ENCODE measurements at places on chromosomes 12 and 14.

DNA sequence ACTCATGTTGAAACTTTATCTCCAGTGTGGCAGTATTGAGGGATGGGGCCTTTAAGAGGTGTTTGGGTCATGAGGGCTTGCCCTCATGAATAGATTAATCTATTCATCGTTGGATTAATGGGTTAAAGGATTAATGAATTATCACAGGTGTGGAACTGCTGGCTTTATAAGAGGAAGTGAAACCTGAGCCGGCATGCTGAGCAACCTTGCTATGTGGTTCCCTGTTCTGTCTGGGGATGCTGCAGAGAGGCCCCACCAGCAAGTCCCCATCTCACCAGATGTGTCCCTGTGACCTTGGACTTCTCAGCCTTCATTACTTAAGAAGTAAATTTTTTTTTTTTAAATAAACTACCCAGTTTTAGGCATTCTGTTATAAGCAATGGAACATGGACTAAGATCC is 109.6 kb downstream of the DYRK2 start:
- no peak overlapping the region for H3K27ac ChIP-seq
- H3K4me3 ChIP-seq = no peak overlapping the region
- peaks cover 20% of the 10 kb centered on the region for H3K4me1 ChIP-seq

DNA sequence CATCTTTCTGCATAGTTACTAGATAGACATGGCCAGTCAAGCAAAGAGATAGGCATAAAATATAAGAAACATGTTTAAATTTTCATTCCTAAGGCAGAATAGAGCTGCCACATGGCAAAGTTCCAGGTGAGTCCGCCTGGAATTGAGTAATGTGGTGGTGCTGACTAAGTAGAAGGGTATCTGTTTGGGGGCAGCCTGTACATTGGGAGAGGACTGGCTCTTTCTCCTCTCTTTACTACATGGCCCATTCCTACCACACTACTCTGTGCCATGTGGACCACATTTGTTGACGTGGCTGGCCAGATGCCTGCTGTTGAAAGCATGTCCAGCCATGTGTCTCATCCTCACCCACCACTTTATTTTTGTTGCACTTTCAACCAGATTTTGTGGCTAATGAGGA is 354.0 kb downstream of the ETNK1 start:
- H3K27ac ChIP-seq = no peak overlapping the region
- no peak overlapping the region for H3K4me3 ChIP-seq
- H3K27me3 ChIP-seq = no peaks in the 10 kb centered on the region
- H3K36me3 ChIP-seq = no peaks in the 10 kb centered on the region
- no peak for DNase-seq

DNA sequence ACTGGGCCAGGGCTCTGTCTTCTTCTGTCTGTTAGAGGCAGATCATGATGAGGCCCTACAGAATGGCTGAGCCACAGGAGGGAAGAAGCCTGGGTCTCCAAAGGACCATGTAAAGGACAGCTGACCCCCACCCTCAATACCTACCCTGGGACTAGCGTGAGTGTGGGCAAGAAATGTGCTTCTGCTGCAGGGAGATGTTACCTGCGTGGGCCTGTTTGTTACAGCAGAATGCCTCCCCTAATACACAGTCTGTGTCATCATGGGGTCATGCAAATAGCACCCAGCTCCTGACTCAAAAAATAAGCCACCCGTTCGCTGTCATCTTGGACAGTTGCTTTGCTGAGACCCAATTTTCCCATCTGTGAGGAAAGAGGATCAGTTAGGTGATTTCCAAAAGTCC is 90.6 kb downstream of the CALM1 start:
- H3K4me3 ChIP-seq = no peak overlapping the region
- no peak for DNase-seq
- no peaks in the 10 kb centered on the region for H3K36me3 ChIP-seq
- H3K27me3 ChIP-seq = no peaks in the 10 kb centered on the region
- no peak overlapping the region for H3K27ac ChIP-seq

DNA sequence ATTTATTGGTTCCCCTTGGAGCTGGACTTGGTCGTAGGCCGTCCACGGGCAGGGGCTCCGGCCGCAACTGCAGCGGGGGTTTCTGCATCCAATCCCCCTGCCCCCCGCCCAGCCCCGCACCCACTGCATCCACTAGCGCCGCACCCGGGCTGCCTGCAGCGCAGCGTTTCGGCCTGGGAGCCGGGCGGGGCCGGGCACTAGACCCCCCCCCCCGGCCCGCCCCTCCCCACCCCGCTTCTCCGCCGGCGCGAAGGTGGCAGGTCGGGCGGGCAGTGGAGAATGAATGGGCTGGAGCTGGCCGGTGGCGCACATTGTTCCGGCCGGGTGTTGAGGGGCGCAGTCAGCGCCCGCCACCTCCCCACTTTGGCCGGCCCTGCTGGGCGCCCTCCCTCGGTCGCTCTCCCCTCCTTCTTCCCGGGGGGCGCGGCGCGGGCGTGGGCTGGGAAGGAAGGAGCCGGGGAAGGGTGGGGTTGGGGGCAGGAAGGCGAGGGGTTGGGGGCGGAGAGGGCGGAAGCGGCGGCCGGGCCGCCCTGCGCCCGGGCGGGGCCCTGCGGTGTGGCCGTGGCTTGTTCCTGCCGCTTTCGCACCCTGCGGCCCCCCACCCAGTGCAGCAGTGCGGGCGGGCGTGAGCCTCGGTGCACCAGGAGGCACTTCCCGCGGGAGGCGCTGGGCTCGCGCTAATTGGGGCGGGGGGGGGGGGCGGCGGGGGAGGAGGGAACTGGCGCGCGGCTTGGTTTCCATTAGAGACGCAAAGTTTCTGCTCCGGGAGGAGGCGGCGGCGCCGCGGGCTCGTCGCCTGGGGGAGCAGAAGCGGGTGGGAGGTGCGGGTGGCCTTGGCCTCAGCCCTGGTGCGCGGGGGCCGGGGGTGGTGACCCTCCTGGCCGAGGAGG is 841 bp downstream of the CALM1 start:
- H3K4me3 ChIP-seq = peak overlapping the region; percentile 100
- H3K36me3 ChIP-seq = peaks cover 6% of the 10 kb centered on the region
- H3K27me3 ChIP-seq = peaks cover 3% of the 10 kb centered on the region
- DNase-seq = peak; percentile 78

DNA sequence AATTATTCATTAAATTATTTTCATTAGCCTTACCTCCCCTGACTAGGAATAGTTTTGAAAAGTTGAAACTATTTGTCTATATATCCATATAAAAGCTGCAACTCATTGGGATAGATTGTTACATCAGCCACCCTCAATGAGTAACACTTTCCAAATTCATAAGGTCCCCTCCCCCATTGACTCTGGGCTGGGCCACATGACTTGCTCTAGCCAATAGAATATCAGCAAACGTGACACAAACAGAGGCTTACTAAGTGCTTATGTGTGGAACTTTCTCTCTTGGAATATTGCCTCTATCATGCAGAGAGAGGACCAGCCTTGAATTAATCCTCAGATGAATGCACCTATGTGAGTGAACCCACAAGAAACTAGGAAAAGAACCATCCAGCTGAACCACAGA is 213.7 kb downstream of the CCDC59 start:
- H3K4me1 ChIP-seq = no peaks in the 10 kb centered on the region
- no peak for DNase-seq
- no peak overlapping the region for H3K27ac ChIP-seq
- H3K4me3 ChIP-seq = no peak overlapping the region
- no peaks in the 10 kb centered on the region for H3K36me3 ChIP-seq

GRCh38 chr12:31297572-31298514 is 28.1 kb downstream of the SINHCAF start:
- H3K27ac ChIP-seq = peak overlapping the region; percentile 51
- H3K27me3 ChIP-seq = no peaks in the 10 kb centered on the region
- H3K36me3 ChIP-seq = peaks cover 53% of the 10 kb centered on the region
- H3K4me1 ChIP-seq = peaks cover 14% of the 10 kb centered on the region
- no peak for DNase-seq

DNA sequence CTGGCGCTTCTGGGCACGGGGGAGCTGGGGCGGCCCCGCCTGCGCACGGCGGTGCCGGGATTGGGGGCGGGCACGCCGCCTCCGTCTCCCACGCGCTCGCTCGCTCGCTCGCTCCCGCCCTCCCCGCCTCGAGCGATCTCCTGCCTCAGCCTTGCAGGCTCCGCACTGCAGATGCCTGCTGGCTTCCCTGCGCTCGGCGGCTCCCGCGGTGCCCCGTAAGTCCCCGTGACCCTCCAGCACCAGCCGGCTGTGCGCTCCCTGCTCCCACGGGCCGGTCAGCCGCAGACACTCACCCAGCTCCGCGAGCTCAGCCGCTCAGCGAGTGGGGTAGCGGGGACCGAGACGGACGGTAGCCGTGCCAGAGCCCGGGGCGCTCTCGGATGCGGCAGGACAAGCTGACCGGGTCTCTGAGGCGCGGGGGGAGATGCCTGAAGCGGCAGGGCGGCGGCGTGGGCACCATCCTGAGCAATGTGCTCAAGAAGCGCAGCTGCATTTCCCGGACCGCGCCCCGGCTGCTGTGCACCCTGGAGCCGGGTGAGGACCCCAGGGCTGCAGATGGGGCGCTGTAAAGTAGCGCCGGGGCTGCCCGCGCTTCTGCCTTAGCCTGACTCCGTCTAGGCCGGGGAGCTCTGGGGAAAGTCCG is at the start of gene TBC1D30:
Gene TBC1D30, plus strand, starts transcription at position 148 of the 643 bp plus-strand sequence. Its CDS starts 233 bp downstream, at position 381.
- H3K4me3 ChIP-seq = peak within 1 kb of the TSS; percentile 52
- peaks cover 9% of the 10 kb centered on the region for H3K4me1 ChIP-seq
- peak; percentile 72 for DNase-seq
- H3K27me3 ChIP-seq = peaks cover 82% of the 10 kb centered on the region
- no peaks in the 10 kb centered on the region for H3K36me3 ChIP-seq

GRCh38 chr12:87383680-87384079 is 645.5 kb downstream of the C12orf50 start:
- no peak for DNase-seq
- no peaks in the 10 kb centered on the region for H3K27me3 ChIP-seq
- no peak overlapping the region for H3K4me3 ChIP-seq
- H3K27ac ChIP-seq = no peak overlapping the region
- no peaks in the 10 kb centered on the region for H3K36me3 ChIP-seq

GRCh38 chr12:7695237-7695560 is 376 bp downstream of the GDF3 start:
- no peak overlapping the region for H3K27ac ChIP-seq
- DNase-seq = no peak
- no peak overlapping the region for H3K4me3 ChIP-seq

- DNase-seq = no peak
- H3K27ac ChIP-seq = no peak overlapping the region
- no peak overlapping the region for H3K4me3 ChIP-seq
- no peaks in the 10 kb centered on the region for H3K36me3 ChIP-seq
- H3K4me1 ChIP-seq = peaks cover 4% of the 10 kb centered on the region
Measured at GRCh38 chr12:108977360-108977759, 43.5 kb downstream of the SVOP start.

DNA sequence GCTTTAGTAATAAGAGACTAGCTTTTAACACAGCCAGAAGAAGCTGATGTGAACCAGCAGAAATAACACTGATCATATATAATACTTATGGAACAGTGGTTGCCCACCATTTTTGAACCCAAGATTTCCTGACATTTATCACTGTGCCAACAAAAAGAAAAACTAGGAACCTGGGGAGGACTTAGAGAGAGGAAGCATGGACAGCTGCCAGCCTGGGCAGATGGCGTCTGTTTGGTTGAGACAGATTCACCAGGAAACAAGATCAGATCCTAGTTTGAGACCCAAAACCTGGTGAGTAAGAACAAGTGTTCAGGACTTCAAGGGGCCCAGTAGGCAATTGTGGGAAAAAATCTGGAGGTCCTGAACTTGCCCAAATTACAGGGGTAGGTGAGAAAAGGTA is 95.3 kb downstream of the BICD1 start:
- H3K27ac ChIP-seq = no peak overlapping the region
- no peaks in the 10 kb centered on the region for H3K27me3 ChIP-seq
- no peaks in the 10 kb centered on the region for H3K4me1 ChIP-seq
- H3K36me3 ChIP-seq = no peaks in the 10 kb centered on the region

DNA sequence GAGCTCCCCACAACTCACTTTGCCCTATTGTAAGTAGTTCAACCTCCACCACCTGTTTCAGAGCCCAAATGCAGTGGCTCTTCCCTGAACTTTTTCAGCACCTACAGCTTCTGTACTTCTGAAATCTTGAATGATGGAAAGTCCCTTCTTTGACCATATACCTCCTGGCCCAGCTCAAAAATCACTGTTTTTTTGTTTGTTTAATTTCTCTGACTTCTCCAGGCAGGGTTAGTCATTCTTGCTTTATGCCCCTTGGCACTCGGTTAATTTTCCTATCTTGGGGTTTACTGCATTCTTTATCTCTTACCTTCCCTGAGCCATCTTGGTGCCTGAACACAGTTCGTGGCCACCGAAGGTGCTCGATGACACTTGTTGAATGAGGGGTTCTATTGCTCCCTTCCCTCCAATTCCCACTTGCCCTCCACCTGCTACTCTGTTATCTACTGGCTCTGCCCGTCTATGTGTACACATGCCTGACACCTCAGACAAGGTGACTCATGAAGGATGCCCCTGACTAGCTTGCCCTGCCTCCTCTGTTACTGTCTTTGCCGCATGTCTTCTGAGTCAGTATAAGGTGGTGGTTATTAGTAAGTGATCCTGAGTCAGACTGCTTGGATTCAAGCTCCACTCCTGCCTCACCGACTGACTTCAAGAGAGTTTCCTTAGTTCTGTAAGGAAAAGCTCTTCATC is 4.4 kb downstream of the AMHR2 start:
- DNase-seq = no peak
- no peaks in the 10 kb centered on the region for H3K27me3 ChIP-seq
- no peak overlapping the region for H3K27ac ChIP-seq
- H3K36me3 ChIP-seq = no peaks in the 10 kb centered on the region

DNA sequence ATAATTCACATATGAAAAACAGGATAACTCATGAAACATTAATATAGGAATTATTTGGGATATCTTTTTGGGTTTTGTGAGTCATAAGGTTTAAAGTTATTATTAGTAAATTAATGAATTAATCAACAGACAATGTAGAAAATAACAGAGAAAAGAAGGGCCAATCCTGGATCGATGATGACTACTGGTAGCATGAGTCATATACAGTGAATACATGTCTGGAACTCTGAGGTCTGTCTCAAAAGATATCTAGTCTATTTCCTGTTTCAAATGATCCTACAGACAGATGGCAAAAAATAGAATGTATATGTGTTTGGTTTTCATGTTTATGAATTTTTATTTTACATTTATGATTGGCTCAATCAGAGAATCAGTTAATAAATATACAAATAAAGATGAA is 86.4 kb upstream of the RTL1 start:
- H3K27me3 ChIP-seq = no peaks in the 10 kb centered on the region
- H3K4me1 ChIP-seq = no peaks in the 10 kb centered on the region
- DNase-seq = no peak
- H3K4me3 ChIP-seq = no peak overlapping the region
- no peak overlapping the region for H3K27ac ChIP-seq

- H3K36me3 ChIP-seq = no peaks in the 10 kb centered on the region
- H3K27me3 ChIP-seq = no peaks in the 10 kb centered on the region
- H3K4me3 ChIP-seq = no peak overlapping the region
- no peak for DNase-seq
Measured at GRCh38 chr14:61588419-61588901, 106.9 kb upstream of the HIF1A start.

- H3K4me1 ChIP-seq = no peaks in the 10 kb centered on the region
- no peak overlapping the region for H3K27ac ChIP-seq
- DNase-seq = no peak
- H3K27me3 ChIP-seq = no peaks in the 10 kb centered on the region
Measured at GRCh38 chr12:84124211-84124610, 788.4 kb downstream of the SLC6A15 start.
